Activated CD4-positive, alpha-beta T cell treated with anti-CD3 and anti-CD28 coated beads, Interleukin-2, amount 50 U/mL, for 16 hours (primary cell): ENCODE measurements at places on chromosomes 6 and 20.

DNA sequence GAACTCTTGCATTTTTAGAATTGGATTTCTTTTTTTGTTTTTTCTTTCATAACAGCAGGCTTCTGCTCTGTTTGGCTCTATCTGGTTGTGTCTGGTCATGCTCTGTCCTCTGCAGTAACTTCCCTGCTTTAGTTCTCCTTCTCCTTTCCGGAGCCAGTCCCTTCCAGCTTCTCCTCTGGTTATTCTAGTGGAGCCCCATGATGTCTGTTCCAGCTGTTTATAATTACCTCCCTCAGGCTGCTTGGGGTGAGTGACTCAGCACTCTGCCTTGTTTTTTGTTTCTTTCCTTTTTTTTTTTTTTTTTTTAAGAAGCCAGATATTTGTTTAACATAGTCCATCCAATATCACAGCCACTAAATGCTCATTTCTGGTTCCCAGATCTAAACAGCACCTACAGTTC is 409.6 kb downstream of the MAFB start:
- DNase-seq, result no peak

- no peak for DNase-seq
Measured at GRCh38 chr20:29448806-29449470, 1808.5 kb upstream of the DEFB115 start.

- DNase-seq, result no peak
Measured at GRCh38 chr20:61480158-61480825, 228.2 kb downstream of the CDH4 start.

DNA sequence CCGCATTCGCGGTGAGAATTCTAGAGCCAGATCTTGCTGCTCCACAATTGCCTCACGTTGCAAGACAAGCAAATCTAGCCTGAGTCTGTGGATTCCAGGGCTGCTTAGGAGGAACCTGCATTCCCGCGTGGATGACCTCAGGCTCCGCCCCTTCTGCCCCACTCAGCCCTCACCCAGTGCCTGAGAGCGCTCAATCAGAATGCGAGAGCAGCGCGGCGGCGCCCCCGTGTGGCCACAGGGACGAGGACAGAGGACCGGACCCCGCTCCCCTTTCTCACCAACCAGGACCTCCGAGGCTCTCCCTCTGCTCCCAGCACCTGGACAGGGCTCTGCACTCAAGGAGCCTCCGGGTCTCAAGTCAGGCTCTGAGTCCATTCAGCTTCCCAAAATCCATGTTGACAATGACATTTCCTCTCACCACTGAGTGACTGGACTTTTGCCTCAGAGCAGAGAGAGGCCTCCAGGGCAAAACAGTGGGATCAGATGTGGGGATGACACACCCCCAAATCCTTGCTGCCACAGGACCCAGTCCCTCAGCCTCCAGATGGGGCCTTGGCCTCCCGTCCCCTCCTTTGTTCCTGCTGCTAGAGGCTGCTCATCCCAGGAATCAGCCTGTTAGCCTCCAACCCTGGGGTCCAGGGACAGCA is 52.0 kb downstream of the RPP21 start:
- peak; percentile 84 for DNase-seq

- DNase-seq, result no peak
Measured at GRCh38 chr20:63129991-63130657, 85.8 kb downstream of the YTHDF1 start.

GRCh38 chr6:6760002-6760401 is 171.5 kb downstream of the LY86 start:
- DNase-seq, result no peak

DNA sequence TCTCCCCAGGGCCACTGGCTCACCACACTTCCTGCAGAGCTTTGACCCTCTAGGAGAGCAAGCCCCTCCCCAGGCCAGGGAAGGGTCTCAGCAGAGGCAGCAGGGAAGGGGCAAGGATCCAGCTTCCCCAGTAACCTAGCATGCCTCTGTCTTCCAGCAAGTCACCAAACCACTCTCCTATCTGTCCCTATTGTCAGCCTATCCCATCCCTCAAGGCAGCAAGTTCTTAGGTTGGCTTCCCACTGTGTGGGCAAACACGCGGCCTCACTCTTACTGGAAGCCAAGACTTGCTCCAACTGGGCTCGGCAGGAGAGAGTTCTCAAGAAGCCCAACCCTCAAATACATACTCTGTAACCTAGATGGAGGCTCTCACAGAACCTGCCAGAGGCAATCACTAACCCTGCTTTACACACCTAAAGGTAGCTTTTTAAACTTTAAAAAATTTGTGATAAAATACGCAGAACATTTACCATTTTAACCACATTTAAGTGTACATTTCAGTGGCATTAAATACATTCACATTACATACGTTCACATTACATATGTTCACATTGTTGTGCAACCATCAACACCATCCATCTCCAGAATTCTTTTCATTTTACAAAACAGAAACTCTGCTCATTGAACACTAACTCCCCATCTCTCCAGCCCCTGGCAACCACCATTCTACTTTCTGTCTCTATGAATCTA is 58.5 kb downstream of the MRPL14 start:
- no peak for DNase-seq

DNA sequence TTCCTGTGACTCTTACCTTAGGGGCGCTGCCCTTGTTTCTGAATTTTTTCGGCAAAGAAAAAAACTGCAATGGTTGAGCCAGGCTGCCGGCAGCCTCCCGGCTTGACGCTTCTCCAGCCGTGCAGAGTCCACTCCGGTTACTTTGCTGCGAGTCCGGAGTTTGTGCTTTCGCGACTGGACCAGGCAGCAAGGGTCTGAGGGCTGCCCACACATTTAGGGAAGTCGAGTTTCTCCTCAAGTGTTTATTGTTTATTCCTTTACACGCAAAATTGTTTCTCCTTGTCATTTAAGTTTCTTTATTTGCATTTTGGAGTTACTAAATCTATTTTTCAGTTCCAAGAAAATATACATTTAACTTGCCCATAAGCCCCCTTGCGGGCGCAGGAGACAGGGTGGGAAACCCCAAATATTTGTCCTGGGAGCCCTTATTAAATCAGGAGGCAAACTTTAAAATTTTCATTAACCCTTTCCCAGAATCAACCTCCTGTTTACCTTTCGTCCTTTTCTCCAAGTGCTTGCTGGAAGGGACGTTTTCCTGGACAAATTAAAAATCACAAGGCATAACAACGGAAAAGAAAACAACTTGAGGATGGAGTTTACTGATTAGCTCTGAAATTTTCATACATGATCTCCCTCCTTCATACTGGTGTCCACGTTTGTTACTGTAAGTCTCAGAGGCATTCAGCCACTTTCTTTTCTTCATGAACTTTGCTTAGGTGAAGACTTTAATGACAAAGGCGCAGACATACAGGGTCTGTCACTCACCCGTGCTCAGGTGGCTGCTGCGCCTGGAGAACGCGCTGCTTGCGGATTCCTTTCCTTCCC is 1.7 kb upstream of the PDE10A start:
- no peak for DNase-seq

DNA sequence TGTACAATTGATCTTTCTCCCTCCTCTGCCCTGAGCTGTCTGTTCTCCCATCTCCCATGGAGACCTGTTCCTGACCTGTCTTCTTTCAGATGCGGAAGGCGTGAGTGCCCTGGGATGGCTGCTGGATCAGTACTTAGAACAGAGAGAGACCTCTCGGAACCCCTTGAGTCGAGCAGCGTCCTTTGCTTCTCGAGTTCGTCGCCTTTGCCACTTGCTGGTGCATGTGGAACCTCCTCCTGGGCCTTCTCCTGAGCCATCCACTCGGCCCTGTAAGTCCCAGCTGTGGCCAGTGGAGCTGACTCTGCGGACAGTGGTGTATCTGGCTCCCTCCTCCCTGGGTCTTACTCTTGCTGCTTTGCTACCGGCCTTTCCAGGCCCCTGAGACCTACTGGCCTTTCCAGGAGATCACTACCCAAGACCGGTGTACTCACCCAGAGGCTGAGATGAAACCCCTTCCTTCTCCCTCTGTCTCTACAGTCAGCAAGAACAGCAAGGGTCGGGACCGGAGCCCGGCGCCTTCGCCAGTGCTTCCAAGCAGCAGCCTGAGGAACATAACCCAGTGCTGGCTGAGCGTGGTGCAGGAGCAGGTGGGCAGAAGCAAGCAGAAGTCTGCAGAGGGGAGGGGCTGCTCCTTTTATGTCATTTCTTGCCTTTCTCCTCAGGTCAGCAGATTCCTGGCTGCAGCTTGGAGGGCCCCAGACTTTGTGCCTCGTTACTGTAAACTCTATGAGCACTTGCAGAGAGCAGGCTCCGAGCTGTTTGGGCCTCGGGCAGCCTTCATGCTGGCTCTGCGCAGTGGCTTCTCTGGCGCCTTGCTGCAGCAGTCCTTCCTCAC is 22.5 kb downstream of the CUL9 start:
- no peak for DNase-seq

- DNase-seq, result no peak
Measured at GRCh38 chr20:60313614-60314013, 355.4 kb downstream of the CDH26 start.
